SJSA1 (cell line): ENCODE measurements at places on chromosomes 1 and 21.

- peak; percentile 24 for DNase-seq
Observed at GRCh38 chr1:159492575-159493323, 43.1 kb downstream of the OR10J5 start.

- no peak for DNase-seq
Observed at GRCh38 chr1:226949401-226949800, 9.3 kb downstream of the COQ8A start.

DNA sequence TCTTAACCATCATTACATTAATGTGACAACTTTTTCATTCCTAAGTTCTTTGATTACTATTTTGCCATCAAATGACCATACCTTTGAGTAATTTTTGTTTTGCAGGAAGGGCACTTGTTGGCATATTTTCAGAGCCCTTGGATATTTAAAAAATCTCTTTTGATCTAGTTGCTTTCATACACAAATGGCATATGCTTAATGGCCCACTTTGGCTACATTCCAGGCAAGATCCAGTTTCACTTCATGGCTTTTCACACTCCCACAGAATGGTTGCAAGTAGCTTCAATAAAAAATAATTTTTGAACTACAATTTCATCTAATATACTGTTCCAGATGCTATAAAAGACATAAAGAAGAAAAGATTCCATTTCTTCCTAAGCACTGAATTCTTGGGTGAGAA is 18.1 kb downstream of the ADAM30 start:
- no peak for DNase-seq

GRCh38 chr1:23098463-23099170 is 70.0 kb downstream of the LUZP1 start:
- peak; percentile 68 for DNase-seq

DNA sequence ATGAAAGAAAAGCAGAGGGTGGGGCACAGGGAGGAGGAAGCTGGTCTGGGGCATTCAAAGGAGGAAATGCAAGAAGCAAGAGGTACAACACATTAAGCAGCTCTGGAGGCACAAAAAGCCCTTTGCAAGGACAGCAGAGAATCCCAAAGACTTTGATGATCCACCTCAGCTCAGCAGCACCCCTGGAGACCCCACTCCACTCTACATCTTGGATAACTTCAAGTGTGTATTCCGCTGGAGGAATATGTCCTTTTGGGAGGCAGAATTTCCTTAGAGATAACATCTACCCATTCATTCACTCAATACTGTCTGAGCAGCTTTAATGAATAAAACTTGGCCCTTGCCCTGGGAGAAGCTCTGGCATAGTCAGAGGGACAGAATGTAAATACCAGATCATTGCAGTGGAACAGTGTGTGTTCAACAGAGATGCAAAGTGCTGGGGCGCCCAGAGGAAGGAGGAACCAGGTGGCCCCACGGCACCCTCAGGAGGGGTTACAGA is 599.7 kb downstream of the KIF26B start:
- no peak for DNase-seq

DNA sequence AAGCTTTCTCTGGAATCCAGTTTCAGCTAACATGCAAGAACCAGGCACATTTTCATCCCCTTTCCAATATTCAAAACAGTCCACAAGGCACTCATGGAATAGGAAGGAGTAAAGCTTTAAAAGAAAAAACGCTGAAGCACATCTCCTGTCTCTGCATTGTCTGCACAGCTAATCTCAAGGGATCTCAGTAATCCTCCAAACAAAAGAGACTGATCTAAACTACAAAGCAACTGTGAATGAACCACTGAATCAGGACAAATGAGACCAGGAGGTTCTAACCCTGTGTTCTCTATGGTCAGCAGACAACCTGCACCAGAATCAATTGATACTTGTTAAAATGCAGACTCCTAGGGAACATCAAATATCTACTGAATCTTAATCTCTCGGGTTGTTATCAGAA is 399.0 kb downstream of the HHAT start:
- DNase-seq = no peak

DNA sequence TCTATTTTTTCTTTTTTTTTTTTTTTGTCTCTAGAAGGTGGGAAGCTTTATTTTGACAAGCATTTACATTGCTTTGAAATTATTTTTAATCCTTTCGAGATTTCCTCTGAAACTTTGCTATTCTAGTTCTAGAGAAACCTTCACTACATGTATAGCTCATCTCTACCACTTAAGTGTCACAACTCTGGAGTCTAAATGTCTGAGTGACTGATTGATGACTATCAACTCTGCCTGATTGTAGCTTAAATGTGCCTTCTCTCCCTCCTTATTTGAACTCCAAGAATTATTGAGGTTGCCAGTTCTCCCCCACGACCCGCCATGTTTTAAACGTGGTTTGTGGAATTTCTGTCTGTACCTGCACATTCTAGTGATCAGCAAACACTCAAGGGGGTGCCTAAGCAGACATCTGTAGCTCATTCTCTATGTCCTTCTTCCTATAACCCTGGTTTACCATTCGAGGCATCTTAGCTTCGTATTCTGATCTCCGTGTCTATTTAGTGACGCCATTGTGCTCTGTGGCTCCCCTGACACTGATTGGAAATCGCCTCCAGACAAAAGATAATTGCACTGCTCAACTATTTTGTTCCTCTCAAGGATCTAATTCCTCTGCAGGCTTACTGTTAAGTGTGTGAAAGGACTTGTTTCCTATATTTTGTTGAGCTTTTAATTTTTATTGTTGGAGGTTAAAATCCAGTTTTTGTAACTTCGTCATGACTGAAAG is 1570.6 kb downstream of the BRINP3 start:
- no peak for DNase-seq
